ENCODE measurements at places on chromosomes 6 and 20.
A peak's percentile ranks its signal among the peaks of the same experiment; 100 is the strongest.

DNA sequence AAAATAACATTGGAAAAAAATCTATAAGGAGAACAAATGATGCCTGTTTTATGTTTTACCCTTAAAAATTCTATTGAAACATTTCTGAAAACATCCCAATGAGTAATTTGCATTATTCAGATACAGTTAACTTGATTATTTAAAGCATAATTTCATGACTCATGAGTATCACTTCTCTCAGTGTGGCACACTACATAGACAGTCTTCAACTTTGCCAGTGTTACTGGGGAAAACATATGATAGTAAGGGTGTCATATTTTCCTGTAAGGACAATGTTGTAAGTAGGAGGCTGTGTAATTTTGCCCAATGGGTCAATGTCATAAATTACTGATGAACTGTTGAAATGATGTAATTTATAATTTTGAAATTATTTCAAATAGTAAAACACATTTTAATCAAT lies 125.5 kb downstream of the PHACTR1 start:
- DNase-seq: peak; percentile 57

DNA sequence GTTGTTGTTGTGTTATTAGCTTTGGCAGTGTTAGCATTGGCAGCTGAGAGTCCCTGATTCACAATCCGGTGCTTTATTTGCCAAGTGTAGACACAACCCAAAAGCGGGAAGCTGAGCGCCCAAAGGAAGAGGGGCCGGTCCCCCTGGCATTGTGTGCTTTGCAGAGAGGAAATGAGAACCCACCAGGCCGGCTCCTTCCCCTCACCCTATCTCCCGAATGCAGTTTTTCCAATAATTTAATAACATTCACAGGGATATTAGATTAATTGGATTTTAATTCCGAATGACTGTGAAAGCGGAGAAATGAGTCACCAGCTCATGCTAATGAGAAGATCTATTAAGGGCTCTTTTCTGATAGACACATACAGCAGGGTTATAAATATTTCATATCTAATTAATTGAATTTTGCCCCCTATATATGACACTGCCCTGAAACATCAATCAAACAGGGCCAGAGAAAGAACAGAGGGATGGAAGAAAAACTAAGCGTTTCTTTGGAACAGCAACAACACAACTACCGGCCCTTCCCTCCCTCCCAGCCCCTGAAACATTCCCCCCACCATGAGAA lies 143.8 kb downstream of the MBOAT1 start:
- no peak for DNase-seq

- DNase-seq: peak; percentile 20
Measured at GRCh38 chr6:126015863-126016262, 29.5 kb downstream of the TRMT11 start.

DNA sequence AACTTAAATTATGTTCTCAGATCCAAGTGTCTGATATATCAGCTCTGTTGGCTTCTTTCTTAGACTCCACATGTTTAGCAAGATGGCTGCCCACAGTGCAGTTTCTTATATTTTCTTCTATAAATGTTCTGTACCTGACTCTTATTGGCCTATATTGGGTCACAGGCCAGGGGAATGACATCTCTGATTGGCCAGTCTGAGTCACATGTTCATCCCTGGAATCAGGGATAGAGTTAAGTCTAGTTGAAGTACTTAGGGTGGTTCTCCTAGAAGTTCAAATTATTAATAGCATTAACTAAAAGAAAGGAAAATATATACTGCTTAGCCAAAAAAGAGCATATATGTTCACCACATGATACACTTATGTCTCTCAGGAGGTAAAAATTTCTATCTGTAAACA lies 105.3 kb upstream of the SLC22A16 start:
- peak; percentile 22 for DNase-seq

DNA sequence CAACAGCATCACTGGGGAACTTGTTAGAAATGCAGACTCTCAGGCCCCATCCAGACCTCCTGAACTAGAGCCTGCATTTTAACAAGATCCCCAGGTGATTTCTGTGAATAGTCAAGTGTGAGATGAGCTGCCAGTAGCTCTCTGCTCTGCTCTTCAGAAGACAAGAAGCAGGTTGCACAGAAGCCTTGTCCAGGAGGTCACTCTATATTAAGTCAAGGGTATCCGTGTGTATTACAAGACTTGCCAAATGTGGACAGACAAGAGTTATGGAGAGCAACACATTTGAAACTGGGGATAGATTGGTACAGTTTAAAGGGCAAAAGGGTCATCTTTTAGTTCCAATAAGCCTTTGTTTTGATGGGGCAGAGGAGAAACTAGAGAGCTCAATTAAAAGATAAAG lies 23.2 kb upstream of the RIN2 start:
- DNase-seq: no peak

GRCh38 chr6:40344566-40345167 lies 242.5 kb downstream of the LRFN2 start:
- DNase-seq: no peak

DNA sequence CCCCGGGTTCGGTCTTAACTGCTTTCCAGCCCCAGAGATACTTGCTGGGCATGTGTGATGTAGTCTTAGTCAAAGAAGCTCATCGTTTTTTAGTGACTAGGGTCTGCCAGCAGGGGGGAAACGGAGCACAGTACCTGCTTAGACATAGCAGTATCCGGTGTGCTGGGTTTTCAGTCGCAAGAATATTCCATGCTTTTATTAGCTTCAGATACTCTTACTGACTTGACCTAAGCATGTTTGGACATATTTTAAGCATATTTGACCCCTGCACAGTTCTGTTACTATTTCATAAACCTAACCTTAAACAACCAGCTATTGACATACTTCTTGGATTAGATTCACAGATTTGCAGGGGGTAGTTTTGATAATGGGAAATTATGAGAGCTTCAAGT lies 3.0 kb downstream of the E2F3 start:
- DNase-seq: peak; percentile 88

- no peak for DNase-seq
Measured at GRCh38 chr6:88569959-88570358, 393.5 kb downstream of the RNGTT start.

- no peak for DNase-seq
Measured at GRCh38 chr6:159065091-159065490, 20.3 kb upstream of the TAGAP start.

- DNase-seq: no peak
Measured at GRCh38 chr20:50506270-50506579, 4.0 kb upstream of the PTPN1 start.

GRCh38 chr6:33433544-33434191 lies 13.8 kb downstream of the SYNGAP1 start:
- no peak for DNase-seq

GRCh38 chr20:4217349-4217841 lies 202.0 kb upstream of the RNF24 start:
- no peak for DNase-seq

- no peak for DNase-seq
Measured at GRCh38 chr20:49513517-49513916, 31.0 kb upstream of the KCNB1 start.

DNA sequence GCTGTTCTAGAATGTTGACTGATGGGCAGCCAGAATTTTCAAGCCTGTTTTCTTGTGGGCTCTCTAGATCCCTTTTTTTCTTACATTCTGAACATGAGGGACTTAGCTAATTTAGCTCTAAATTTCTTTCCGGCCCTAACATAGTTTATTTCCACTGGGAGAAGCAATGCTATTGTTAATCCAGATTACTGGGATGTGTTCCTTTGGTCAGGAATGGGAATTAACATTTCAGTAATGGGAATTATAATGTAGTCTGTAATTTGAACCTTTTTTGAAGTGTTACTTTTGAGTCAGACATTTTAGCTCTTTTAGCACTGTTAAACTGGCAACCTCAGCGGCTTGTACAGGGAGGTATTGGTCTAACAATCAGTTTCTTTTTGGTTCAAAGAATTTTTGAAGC lies 7.5 kb downstream of the ZFAND3 start:
- no peak for DNase-seq

GRCh38 chr20:23419995-23420901 lies 1.0 kb downstream of the NAPB start:
- peak; percentile 57 for DNase-seq

GRCh38 chr6:105510746-105511145 lies 107.9 kb upstream of the PREP start:
- peak; percentile 28 for DNase-seq

GRCh38 chr20:51702556-51702955 lies 65.6 kb downstream of the ATP9A start:
- no peak for DNase-seq

DNA sequence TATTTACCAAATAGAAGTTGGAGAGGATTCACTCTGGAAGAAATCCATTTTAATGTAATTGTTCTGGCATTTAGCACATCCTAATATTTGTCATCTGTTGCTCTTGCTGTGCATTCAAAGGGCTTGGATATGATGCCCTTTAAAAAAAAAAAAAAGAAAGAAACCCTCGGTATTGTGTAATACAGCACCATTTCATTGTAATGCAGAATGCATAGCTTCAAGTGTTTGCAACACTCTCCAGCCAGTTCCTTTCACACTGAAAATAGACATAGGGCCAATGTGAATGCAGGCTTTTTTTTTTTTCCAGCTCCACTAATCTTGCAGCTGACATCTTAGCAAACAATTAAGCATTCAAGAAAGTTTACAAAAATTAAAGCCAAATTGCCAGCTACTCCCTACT lies 197.4 kb upstream of the POU3F2 start:
- DNase-seq: no peak

GRCh38 chr20:49534255-49534712 lies 33.7 kb downstream of the PTGIS start:
- DNase-seq: peak; percentile 79

DNA sequence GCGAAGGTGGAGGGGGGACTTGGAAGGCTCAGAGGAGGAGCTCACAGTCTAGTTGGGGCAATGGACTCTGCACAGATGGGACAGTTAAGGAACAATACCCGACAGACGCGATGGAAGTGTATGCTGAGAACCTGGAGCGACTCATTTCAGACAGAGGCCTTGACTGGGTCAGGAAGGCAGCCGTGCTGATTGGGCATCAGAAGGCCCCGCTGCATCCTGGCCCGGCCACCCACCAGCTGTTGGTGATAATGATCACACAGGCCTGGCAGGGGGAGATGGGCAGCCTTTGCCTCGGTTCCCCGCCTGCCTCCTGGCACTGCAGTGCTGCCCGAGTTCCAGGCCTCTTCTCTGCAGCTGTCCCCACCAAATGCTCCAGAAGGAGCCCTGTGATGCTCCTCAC lies 62.4 kb downstream of the MDGA1 start:
- DNase-seq: no peak

DNA sequence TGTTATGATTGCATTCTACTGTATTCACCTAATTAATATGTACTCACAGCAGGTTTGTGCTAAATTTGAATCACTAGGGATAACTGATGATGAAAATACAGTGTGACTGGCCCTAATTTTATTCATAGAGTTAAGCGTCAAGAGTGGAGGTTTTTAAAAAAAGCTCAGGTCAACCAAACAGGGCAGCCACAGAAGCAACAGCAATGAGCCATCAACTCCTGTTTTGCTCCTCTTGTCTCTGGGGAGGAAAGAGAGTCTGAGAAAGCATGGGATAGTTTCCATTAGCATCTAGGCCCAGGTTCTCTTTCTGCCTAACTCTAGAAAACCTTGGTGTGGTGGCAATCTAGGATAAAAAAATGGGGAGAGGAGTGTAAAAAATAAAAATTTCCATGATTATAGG lies 122.1 kb downstream of the OGFRL1 start:
- DNase-seq: no peak

GRCh38 chr6:39516471-39516870 lies 194.0 kb upstream of the KCNK16 start:
- DNase-seq: peak; percentile 2

DNA sequence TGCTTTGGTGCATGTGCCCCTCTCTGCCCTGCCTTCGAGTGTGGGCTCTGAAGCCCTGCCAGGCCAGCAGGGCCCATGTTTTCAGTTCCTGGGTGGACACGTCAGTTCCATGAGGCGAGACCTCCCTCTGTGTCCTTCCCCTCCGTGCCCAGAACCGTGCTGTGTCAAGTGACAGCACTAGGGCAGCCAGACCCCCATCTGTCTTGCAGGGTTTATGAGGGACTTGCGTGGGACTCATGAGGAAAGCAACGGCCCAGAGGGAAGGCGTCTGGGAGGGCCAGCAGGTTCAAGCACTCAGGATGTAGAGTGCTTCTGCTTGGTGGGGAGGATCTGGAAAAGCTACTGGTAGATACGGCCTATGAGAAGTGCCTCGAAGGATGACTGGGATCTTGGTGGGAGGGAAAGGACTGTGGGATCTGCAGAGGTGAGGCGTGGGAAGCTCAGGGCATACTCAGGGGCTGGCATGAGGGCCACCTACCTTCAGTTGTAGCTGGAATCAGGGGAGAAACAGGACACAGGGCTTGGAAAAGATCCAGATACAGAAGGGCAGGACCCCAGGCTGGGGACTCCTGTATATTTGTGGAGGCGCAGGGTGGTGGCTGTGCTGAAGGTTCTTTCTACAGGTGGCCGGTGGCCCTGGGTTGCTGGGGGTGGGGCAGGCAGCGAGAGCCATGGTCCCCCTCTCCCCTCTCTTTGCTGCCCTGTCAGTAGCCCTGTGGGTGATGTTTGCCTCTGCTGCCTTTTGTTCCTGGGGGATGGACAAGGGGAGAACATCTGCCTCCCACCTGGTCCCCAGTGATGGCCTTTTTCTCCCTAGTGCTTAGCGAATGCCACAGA lies 5.5 kb downstream of the NPEPL1 start:
- no peak for DNase-seq

GRCh38 chr6:111668410-111668809 lies 62.7 kb upstream of the TRAF3IP2 start:
- DNase-seq: peak; percentile 32

DNA sequence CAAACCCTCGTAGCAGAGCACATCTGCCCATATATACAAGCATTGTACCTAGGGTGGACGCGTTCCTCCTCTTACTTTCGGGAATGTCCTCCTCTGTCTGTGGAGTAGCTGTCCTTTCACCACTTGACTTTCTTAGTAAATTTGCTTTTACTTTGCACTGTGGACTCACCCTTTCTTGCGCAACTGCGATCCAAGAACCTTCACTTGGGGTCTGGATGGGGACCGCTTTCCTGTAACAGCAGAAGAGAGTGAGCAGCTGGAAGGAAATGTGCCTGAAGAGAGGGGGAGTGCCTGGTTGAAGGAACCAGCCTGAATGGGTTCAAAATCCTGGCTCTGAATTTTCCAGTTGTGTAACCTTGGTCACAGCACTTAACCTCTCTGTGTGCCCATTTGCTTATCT lies 40.1 kb upstream of the PMEPA1 start:
- no peak for DNase-seq

GRCh38 chr6:107543088-107543487 lies 53.2 kb downstream of the SOBP start:
- DNase-seq: no peak

DNA sequence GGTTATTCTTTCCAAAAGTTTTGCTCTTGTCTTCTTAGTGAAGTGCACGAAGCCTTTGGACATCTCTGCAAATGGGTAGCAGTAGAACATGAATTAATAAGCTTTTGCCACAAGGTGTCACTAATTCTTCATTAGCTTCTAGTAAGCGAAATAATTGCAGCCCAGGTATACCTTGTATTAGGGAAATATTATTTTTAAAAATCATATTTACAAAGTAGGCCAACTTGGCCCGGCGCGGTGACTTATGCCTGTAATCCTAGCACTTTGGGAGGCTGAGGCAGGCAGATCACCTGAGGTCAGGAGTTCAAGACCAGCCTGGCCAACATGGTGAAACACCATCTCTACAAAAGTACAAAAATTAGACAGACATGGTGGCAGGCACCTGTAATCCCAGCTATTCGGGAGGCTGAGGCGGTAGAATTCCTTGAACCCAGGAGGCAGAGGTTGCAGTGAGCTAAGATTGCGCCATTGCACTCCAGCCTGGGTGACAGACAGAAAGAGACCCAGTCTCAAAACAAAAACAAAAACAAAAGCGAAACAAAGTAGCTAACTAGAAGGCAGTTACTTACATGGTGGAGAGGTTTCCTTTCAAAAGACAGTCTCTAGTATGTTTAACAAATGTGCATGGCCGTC lies 8.8 kb upstream of the RSPH3 start:
- DNase-seq: peak; percentile 63

GRCh38 chr6:125812394-125813292 lies 21.9 kb downstream of the NCOA7 start:
- peak; percentile 84 for DNase-seq
